ENCODE measurements at places on chromosomes 2 and 18.

- no peak for DNase-seq
These were observed 963.0 kb downstream of the TDRD15 start for GRCh38 chr2:22086726-22087125.

DNA sequence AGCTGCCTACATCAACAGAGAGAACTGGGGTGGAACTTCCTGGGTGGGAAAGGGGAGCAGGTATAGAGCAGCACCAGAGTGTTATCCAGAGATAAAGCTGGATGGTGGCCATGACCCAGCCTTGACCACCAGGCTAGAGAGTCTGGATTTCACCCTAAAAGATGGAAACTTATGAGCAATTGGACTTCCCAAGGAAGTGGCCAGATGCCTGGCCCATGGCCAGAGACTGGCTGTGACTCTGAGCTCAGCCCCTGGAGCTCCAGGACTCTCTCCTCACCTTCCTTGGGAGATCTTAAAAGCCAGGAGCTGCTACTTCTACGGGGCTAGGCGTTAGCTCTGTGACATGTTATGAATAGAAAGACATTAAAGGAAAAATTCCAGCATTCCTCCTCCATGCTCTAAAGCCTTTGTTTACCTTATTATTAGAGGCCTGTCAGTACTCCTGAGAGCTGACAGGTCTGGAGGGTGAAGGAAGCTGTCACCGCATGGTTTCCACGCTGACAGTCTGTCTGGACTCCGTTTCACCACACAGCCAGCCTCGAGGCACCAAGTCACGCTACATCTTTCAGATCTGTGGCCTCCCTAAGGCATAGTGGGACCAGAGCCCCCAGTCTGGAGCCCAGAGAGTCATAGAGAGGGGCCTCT, 260.0 kb upstream of the SIX2 start:
- no peak for DNase-seq

DNA sequence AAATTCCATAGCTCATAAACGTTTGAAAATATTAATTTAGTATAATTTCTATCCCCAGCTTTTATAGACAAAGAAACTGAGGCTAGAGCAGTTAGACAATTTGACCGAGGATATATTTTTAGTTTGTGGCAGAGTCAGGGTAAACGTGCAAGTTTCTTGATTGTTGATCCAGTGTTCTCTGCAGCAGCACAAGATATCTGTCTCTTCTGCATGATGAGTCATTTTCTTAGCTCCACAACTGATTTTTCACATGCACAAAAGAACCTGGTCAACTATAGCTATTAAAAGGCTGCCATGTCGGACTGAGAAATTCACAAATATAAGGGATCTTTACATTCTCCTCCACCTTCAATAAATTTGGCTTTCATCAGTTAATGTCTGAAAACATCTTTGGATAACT, 143.4 kb upstream of the CYP26B1 start:
- no peak for DNase-seq

DNA sequence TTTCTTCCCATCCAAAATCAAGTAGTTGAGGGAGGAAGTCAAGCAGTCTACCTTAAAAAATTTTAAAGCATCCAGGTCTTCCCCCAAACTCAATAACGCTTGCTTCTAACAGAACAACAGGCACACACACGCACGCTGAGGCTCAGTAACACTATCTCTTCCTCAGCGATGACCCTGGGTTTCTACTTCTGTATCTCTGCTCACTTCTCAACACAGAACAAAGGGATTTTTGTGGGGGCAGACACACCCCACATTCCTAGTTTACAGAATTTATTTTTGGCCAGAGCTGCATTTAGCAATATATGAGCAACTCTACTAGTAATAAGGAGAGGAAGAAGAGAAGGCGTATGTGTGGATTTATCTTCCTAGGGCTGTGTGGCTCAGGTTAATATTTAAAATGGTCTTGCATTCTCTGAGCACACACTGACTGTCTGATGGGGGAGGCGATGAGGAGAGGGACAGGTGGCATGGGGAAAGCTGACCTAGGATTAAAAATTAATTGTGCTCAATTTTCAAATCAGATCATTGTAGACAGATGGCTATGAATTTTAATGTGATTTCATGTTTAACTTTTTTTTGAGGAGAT, 71.3 kb upstream of the PPM1B start:
- DNase-seq, result no peak

- no peak for DNase-seq
These were observed 15.2 kb downstream of the PRELID3A start for GRCh38 chr18:12422936-12423335.
